ENCODE measurements at places on chromosomes 3 and 15. TPM values are rescaled to one million over a fixed set of nuclear protein-coding genes. Genes with fewer than 3 reads are reported as not detected.

Gene DISP2
- 2.2 TPM for total RNA-seq

Gene PTX3
- total RNA-seq = 40.2 TPM

Gene RPUSD2
- total RNA-seq = 7.7 TPM

Gene ZSCAN2
- 10.5 TPM for total RNA-seq

Gene FAM227B
- 2.2 TPM for total RNA-seq

Gene CELSR3
- 9.6 TPM for total RNA-seq

- no peak for DNase-seq
- no peak overlapping the region for H3K4me3 ChIP-seq
- peaks cover 4% of the 10 kb centered on the region for H3K4me1 ChIP-seq
- peaks cover 11% of the 10 kb centered on the region for H3K36me3 ChIP-seq
- H3K27ac ChIP-seq = no peak overlapping the region
- no peaks in the 10 kb centered on the region for H3K27me3 ChIP-seq
These were observed 54.2 kb upstream of the TSEN2 start for GRCh38 chr3:12430086-12430485.

- H3K4me1 ChIP-seq = no peaks in the 10 kb centered on the region
- no peaks in the 10 kb centered on the region for H3K36me3 ChIP-seq
- DNase-seq = no peak
- H3K4me3 ChIP-seq = no peak overlapping the region
- H3K27ac ChIP-seq = no peak overlapping the region
These were observed 278.0 kb downstream of the ZBBX start for GRCh38 chr3:167102071-167102470.

GRCh38 chr3:71695000-71695482, 30.2 kb downstream of the EIF4E3 start:
- H3K27me3 ChIP-seq = no peaks in the 10 kb centered on the region
- DNase-seq = no peak
- H3K36me3 ChIP-seq = no peaks in the 10 kb centered on the region
- peaks cover 29% of the 10 kb centered on the region for H3K4me1 ChIP-seq

DNA sequence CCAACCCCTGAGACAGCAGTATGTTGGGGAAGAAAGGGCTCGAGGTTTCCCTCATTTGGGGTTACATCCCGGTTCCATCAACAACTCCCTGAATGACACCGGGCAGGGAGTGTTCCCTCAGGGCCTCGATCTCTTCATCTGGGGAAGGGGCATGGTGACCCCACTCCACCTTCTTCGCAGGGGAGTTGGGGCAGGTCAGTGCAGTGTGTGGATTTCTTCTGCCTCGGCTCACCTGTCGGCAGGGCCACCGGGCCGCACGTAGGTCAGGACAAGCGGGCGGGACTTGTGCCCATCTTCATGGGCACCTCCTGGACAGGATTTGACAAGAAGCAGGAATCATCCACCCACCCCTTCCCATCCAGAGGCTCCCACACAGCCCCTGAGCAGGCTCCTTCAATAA, 17.4 kb downstream of the GRIP2 start:
- peak; percentile 65 for DNase-seq
- no peak overlapping the region for H3K27ac ChIP-seq
- peaks cover 5% of the 10 kb centered on the region for H3K4me1 ChIP-seq

GRCh38 chr3:168100777-168101492, 5.2 kb upstream of the GOLIM4 start:
- H3K27ac ChIP-seq = no peak overlapping the region
- no peaks in the 10 kb centered on the region for H3K36me3 ChIP-seq
- H3K27me3 ChIP-seq = peaks cover 2% of the 10 kb centered on the region
- no peak for DNase-seq

GRCh38 chr3:6099458-6100075, 761.3 kb upstream of the GRM7 start:
- H3K4me3 ChIP-seq = no peak overlapping the region
- H3K27me3 ChIP-seq = no peaks in the 10 kb centered on the region
- no peaks in the 10 kb centered on the region for H3K4me1 ChIP-seq
- H3K27ac ChIP-seq = no peak overlapping the region
- DNase-seq = no peak

DNA sequence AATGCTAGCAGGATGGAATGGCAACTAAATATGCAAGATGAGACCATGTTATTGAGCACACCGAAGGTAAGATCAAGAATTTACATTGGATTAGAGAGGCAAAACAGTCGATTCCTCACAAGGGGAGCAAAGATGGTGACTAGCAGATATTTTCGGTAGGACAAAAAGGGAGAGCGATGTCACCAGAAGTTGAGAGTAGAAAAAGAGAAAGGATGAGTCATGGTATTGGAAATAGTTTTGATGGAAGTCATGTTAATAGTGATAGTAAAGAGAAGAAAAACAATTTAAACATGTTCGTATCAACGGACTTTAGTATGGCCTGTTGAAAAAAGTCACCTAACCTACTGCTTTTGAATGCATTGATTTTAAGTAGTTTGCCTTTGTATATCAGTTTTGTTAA, 55.0 kb downstream of the UBE2E2 start:
- DNase-seq = no peak
- no peak overlapping the region for H3K27ac ChIP-seq
- peaks cover 32% of the 10 kb centered on the region for H3K4me1 ChIP-seq

DNA sequence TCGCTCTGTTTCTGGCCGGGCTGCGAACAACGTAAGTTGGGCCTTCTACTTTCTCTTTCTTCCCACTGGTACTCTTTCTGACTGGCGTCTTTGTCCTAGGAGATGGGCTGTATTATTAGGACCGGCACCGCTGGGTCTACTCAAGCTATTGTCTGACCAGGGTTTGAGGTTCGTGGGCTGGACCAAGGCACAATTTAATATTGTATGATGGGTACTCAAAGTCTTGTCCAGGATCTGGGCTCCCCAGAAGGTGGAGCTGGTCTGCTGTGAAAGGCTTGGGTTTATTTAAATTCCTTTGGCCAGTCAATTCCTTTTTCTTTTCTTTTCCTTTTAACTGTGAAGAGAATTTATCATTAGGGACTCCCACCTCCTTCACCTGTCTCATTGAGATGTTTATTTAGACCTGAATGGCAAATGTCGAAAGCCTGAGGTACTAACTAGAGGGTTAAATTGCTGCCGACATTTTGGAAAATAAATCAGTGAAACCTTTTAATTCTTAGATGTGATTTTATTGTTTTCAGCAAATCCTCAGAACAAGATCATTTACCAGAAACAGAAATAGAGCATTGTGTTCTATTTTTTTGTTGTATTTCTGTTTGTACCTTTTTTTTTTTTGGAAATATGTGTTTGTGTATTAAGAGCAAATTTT, 410 bp downstream of the LRRC49 start:
- H3K36me3 ChIP-seq = no peaks in the 10 kb centered on the region
- peak overlapping the region; percentile 79 for H3K4me3 ChIP-seq
- no peak for DNase-seq

DNA sequence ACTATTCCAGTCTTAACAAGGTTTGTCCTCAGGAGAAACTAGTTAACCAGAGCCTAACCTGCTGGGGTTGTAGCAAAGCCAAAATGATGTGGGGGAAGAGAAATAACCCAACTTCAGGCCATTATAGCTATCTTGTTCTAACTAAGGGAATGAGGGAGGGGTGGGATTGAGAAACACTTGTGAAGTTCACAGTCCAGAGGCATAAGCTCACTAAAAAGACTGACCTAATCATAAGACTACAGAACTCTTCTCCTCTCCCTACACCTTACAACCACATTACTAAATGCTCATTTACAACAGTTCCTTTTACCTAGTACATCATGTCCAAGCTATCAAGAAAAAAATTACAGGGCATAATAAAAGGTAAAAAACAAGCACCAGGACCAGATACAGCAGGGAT, 52.8 kb downstream of the UBE3A start:
- H3K4me3 ChIP-seq = no peak overlapping the region
- no peak for DNase-seq
- no peaks in the 10 kb centered on the region for H3K27me3 ChIP-seq
- H3K36me3 ChIP-seq = peaks cover 16% of the 10 kb centered on the region
- H3K4me1 ChIP-seq = peaks cover 7% of the 10 kb centered on the region

DNA sequence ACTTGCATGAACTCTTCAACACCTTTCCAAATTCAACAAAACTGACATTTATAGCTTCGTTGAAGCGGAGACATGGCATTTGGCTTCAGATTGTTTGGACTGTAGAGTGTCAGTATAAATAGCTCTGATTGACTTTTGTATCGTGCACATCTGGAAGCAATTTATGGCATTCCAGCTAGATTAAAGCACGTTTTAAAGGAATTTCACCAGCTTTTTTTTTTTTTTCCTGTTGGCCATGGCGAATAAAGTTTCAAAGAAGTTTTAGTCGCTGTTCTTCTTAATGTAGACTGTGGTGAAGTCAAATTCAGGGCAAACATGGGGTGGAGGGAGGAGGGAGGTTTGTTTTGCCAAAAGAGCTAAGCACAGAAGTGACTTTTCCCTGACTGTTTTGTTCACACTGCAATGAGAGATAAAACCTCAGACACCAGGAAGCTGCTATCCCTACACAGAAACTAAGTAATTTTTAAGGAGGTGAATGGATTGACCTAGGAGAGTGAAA, 391.0 kb upstream of the RARB start:
- H3K4me3 ChIP-seq = peak overlapping the region; percentile 2
- no peaks in the 10 kb centered on the region for H3K36me3 ChIP-seq
- peak overlapping the region; percentile 74 for H3K27ac ChIP-seq

DNA sequence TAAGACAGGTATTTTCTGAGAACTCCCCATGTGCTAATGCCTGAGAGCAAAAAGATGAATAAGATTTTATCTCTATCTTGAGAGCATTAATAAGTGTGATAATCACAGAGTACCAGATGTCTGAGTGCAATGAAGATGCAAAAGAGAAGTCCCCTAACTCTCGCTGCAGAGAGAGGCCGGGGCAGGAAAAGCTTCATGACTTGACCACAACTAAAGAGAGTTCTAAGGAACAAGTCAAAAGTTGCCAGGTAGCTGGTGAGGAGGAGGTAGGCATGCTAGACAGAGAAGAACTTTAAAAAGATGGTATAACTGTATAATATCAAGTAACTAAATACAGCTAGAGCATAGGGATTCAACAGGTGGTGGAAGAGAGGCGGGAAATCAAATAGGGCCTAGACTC, 28.8 kb downstream of the MTMR10 start:
- peaks cover 21% of the 10 kb centered on the region for H3K36me3 ChIP-seq
- H3K27ac ChIP-seq = no peak overlapping the region
- H3K27me3 ChIP-seq = no peaks in the 10 kb centered on the region
- no peak for DNase-seq
- no peaks in the 10 kb centered on the region for H3K4me1 ChIP-seq

GRCh38 chr3:31219131-31219843, 313.4 kb upstream of the STT3B start:
- H3K4me3 ChIP-seq = no peak overlapping the region
- no peak for DNase-seq
- no peaks in the 10 kb centered on the region for H3K36me3 ChIP-seq
- H3K27ac ChIP-seq = no peak overlapping the region
- no peaks in the 10 kb centered on the region for H3K27me3 ChIP-seq

DNA sequence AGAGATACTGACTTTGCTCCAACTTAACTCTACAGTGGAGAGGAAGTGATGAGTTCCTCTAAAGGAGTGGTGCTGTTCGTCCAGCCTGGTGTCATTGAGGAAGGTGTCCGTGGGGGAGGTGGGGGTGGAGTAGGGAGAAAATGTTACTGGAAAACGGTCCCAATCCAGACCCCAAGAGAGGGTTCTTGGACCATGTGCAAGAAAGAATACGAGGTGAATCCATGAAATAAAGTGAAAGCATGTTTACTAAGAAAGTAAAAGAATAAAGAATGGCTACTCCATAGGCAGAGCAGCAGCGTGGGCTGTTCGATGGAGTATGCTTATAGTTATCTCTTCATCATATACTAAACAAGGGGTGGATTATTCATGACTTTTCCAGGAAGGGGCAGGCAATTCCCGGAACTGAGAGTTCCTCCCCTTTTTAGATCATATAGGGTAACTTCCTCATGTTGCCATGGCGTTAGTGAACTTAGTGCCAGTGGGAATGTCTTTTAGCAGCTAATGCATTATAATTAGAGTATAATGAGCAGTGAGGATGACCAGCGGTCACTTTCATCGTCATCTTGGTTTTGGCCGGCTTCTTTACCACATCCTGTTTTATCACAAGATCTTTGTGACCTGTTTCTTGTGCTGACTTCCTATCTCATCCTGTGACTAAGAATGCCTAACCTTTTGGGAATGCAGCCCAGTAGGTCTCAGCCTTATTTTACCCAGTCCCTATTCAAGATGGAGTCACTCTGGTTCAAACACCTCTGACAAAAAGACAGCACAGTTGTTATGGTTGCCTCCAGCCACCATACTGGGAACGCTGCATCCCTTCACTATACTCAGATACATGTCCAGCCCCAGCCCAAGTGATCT, 38.6 kb downstream of the CLEC3B start:
- H3K4me3 ChIP-seq = no peak overlapping the region
- H3K27ac ChIP-seq = no peak overlapping the region
- H3K27me3 ChIP-seq = peaks cover 2% of the 10 kb centered on the region

DNA sequence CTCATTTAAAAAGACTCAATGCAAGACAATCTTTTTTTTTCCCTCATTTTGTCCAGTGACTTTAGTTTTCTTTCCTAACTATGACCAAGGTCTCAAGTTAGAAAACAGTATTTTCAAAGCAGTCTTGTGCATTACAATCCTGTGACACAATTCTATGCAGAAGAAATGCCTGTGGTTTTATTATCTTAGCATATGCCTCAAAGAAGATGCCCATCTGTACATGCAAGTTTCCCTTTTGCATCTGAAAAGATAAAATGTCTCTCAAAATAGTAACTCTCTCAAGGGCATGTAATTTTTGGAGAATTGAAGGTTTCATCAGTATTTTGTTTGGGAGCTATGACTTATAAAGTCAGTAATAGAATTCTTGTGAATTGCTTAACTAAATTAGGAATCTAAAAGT, 292.0 kb upstream of the SUCLG2 start:
- DNase-seq = no peak
- peaks cover 2% of the 10 kb centered on the region for H3K4me1 ChIP-seq
- H3K4me3 ChIP-seq = no peak overlapping the region
- H3K36me3 ChIP-seq = no peaks in the 10 kb centered on the region
- no peaks in the 10 kb centered on the region for H3K27me3 ChIP-seq
- no peak overlapping the region for H3K27ac ChIP-seq

GRCh38 chr3:41106691-41107090, 92.6 kb upstream of the CTNNB1 start:
- DNase-seq = no peak
- peaks cover 24% of the 10 kb centered on the region for H3K27me3 ChIP-seq
- H3K36me3 ChIP-seq = no peaks in the 10 kb centered on the region
- H3K4me1 ChIP-seq = no peaks in the 10 kb centered on the region
- no peak overlapping the region for H3K27ac ChIP-seq
- no peak overlapping the region for H3K4me3 ChIP-seq

- no peak for DNase-seq
- no peak overlapping the region for H3K4me3 ChIP-seq
- peaks cover 14% of the 10 kb centered on the region for H3K4me1 ChIP-seq
These were observed 8.8 kb upstream of the GRAMD1C start for GRCh38 chr3:113829576-113830354.

Measured in chondrocyte (in vitro differentiated cells).